ENCODE measurements at places on chromosomes 7 and 10.

- DNase-seq = no peak
These were observed 35.8 kb upstream of the COBL start for GRCh38 chr7:51352174-51353100.

DNA sequence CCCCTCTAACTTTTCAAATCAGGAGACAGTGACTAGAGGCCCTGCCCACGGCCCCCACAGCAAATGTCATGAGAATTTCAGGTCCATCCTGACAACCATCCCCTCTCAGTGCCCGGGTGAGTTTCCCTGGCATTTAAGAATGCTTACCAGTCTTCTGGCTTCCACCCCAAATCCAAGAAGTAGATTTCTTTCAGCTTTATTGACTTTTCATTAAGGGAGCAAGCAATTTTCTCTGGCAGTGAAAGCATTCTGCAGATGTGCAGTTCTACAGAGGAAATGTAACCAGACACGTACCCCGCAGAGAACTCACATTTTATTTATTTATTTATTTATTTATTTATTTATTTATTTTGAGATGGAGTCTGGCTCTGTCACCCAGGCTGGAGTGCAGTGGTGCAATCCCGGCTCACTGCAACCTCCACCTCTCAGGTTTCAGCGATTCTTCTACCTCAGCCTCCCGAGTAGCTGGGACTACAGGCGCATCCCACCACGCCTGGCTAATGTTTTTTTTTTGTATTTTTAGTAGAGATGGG lies 120.9 kb upstream of the KCTD7 start:
- DNase-seq = no peak

DNA sequence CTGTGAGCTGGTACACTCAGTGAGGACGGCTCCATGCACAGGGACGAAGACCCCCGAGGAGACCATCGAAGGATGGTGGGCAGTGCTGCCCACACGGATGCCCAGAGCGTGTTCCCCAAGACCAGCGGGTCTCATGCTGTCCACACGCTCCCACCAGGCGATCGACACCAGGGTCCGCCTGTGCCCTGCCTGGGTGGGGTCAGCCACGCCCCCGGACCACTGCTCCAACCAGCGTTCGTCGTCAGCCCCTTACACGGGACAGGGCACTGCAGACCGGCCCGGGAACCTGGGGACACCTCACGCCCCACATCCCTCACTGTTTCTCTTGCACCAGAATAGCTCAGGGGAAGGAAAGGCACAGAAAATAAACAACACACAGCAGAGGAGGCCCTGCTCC lies 223.5 kb downstream of the DNAJB6 start:
- DNase-seq = no peak

DNA sequence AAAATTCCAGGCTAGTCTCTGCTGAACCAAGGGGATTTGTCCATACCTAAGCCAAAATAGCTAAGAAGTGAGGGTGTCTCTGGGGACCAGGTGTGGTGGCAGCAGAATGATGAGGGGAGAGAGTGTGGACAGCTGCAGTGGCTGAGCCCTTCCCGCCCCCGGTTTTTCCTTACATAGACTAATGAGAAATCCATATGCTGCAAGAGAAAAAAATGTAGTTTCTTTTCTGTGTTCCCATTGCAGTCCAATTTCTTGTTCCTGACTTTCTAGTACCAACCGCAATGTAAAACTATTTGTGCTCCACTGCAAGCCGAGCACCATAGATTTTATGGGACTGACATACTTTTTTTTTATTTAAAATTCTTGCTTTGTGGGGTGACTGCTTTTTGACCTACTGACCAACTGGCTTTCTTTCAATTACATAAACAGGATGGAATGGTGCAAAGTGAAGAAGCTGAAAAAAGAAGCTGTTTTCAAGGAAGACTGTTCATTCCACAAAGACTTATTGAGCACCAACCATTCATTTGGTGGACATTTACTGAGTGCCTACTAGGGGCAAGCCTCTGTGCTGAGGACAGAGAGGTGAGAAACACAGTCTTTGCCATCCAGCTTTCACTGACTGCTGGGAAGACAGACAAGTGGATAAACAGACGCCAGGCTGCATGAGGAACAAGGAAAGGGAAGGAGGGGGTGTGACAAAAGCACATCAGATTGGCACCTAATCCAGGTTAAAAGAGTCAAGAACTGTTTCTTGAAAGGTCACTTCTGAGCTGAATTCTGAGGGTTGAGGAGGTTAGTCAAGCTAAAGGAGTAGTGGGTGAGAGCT lies 9.8 kb downstream of the CEP41 start:
- DNase-seq = peak; percentile 93

- DNase-seq = no peak
These were observed 423 bp downstream of the BAZ1B start for GRCh38 chr7:73521636-73522104.

DNA sequence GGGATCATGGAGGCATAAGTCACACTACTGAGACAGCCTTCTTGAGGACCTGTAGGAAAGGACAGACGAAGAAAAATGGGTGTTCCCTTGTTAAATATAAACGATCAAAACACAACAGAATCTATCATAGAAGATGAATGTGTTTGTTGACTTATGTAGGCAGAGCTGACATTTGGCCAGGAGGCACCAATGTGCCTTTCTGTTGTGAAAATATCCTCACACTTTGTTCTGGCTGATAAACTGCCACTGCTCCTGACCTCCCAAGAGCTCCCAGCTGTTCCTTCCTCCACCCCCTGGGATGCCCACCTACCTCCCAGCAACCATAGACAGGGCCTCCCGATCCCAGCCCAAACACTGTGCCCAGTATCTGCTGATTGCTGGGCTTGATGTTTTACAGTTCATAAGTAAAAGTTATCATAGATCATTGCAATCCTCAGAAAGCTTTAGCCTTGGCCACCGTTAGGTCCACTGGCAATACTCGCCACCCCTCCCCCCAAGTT lies 116.6 kb downstream of the CTTNBP2 start:
- DNase-seq = no peak

DNA sequence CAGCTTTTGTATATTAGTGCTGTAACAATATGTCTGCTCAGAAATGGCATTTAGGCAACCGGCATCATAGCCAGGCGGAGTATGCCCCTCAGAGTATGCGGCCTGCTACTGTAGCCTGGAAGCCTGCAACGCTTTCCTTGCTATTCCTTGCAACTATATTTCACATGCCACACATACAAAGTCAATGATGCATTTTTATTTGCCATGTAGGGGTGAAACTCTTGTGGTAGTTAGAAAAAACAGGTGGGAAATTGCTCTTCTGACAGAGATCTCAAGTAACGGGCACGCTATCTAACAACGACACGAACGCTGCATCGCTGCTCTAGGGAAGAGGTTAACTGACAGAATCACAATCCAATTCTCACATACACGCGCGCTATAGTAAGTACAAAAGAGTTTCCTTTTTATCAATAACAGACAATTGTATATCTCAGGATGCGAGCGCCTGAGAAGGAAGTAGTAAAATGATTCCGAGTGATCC lies 5.9 kb downstream of the EBF3 start:
- peak; percentile 43 for DNase-seq

DNA sequence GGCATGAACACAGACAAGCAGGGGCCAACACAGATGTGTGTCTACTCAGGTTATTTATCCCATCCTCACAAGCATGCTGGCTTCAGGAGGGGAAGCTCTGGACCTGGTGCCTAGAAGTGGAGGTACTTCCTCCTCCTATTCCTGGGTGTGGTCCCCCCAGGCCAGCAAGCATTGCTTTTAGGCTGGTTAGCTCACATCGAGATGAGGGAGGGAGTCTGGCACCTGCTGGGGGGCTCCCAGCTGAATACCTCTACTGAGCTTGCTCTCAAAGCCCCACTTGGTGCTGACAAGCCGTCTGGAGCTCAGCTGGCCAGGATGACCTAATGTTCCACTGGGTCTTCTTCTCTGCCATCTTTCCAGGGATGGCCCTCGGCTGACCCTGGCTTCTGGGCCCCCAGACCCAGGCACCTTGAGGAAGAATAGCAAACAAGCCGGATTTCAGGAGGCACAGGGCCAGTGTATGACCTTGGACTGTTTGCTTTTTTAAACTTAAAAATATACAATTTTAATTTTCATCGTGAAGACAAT lies 26.8 kb downstream of the FAM241B start:
- no peak for DNase-seq

DNA sequence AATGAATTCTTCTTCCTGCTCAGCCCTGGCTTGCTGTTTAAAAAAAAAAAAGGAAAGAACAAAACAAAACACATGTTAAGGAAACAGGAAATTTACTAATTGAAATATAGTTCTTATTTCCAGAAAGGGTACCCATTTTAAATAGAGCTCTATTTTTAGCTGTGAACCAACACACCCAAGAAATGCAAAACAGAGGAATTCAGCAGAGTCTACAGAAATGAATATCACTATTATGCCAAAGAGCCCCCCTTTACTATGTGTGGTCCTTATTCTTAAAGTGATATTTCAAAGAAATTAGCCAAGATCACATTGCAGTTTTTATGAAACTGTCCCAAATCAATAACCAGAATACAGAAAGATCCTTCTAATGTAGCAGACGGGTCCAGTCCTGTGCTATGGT lies 53.7 kb downstream of the CCDC6 start:
- no peak for DNase-seq

- no peak for DNase-seq
These were observed 112.8 kb downstream of the TBXAS1 start for GRCh38 chr7:139941866-139942265.

Data from fibroblast of skin of right biceps (primary cell).